Calu3 (cell line): ENCODE measurements at places on chromosomes 6 and 20.

- DNase-seq = peak; percentile 17
Observed at GRCh38 chr6:84597238-84597875, 167.0 kb downstream of the TBX18 start.

DNA sequence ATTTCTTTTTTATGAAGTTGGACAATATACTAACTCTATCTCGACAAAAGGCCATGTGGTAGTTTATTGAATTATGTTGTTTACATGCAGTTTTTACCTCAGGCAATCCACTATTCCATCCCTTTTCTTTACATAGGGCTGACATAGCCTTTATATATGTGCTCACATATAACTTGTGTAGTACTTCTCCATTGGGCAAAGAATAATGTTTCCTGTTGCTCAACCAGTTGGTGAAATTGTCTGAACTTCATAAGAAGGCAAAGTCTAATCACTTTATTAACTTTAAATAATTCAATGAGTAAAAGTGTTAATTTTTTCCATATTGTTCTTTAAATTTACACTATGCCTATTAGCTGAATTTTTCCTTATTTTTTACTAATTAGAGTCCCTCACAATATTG is 1272.1 kb downstream of the EPHA7 start:
- DNase-seq = no peak

DNA sequence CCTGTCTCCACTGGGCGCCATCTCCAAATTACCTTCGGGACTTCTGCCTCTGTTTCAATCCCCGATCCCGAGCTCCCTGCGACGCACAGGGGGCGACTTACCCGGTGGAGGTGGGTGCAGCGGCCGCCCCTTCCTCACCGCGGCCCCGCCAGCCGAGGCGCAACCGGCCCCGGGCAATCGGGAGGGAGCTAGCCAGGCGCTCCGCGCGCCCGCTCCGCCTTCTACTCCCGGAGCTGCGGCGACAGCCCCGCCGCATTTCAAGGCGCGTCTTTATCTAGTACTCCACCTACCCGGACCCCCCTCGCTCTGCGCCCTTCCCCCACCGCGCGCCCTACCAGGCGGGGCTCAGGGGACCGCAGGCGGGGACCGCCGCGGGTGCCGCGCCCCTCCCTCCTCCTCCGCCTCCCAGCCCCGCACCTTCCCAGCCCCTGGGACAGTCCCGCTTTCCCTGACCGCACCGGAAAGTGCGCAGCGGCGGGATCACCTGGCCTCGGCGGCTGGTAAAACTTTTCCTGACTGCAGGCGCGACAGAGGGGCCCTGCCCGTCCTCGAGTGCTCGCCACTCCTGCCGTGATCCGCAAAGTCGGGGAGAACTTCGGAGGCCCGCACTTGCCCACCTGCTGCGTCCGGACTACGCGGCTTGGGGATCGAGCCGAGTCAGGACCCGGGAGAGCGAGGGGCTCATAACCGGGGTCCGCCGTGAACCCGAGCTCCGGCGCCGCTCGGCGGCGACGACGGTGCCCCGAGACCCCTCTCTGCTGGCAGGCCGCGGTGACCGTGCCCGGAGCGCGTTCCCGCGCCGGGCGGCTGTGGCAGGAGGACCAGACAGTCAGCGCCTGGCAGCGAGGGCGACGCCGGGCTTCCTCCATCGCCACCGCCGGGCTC is 8.0 kb upstream of the NKX2-2 start:
- DNase-seq = no peak

DNA sequence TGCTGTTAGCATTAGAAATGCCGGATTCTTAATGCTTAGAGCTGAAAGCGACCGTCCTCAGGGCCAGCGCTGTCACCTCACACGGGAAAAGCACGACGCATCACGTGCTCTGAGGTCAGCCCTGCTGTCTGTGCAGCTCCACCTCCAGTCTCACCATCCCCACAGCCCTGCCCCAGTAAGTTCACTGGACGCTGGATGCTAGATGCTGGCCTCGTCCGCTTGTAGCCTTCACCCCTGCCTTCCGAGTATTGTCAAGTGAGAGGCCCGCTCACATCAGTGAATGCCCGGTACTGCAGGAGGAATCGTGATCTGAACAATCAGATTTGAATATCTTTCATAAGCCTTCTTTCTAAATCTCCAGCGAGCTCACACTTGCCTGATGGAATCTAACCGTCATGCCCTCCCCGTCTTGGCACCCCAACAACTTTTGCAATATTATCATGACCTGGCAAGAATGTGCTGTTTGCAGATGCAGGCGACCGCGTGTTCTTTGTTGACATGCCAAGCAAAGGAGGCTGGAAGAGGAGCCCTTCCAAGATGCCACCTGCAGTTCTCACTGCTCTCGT is 64.9 kb downstream of the DLL1 start:
- no peak for DNase-seq

GRCh38 chr6:15341311-15342001 is 95.6 kb downstream of the JARID2 start:
- peak; percentile 21 for DNase-seq

DNA sequence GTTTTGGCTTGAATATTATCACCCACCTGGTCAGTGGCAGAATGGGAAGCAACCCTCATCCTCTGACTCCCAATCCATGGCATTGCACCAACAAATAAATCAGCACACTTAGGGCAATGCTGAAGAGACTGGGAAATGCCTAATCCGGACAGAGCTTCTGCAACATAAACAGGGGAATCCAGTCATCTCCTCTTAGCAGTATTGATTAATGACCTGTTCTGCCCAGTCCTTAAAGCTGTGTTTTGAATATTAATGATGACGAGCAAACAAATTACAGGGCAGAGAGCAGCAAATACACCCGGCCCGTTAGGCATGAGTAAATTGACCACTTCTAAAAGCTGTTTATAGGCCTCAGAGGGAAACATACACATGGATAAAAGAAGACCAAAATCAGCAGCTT is 77.0 kb upstream of the B3GAT2 start:
- DNase-seq = no peak

DNA sequence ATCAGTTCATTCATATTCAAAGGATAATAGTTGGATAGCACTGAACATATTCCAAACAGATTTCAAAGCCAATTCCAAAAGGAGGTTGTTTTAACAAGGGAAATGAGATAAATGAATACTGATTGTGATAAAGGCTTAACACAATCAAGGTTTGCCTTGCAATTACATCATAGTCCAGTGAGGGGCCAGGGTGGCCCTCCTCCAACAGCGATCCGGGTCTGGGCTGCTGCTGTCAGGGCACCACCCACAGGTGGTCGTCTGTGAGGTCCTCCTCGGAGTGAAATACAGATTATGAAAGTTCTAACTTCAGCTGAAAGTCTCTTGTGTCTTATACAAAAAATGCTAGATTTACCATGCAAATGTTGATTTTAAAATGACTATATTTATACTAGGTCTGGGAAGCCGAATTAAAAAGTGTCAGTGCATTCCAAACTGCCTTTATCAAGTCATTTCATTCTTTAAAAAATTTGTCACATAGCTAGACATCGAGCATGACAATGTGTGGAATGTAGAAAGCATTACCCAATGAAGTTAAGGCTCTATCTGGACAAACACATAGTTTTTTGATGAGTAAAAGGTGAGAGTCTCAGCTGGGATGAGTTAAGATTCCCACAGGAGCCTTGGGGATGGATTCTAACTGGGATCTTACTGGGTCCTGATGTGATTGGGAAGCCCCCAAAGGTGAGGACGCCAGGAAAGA is 65.9 kb upstream of the SLC22A23 start:
- DNase-seq = no peak

GRCh38 chr6:169273511-169273910 is 19.9 kb upstream of the THBS2 start:
- no peak for DNase-seq

DNA sequence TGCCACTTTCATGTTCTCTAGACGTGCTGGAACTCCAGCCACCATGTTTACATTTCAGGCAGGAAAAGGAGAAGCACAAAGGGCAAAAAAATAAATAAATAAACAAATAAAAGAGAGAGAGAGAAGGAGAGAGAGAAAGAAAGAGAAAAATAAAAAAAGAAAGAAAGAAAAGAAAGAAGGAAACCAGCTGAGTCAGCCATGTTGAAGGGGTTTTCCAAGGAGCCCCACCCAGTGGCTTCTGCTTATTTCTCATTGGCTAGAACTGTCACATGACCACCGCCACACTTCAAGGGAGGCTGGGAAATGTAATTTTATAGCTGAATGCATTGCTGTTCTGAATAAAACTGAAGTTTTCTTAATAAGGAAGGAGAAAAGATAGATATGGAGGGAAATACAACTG is 71.1 kb downstream of the BFSP1 start:
- no peak for DNase-seq

DNA sequence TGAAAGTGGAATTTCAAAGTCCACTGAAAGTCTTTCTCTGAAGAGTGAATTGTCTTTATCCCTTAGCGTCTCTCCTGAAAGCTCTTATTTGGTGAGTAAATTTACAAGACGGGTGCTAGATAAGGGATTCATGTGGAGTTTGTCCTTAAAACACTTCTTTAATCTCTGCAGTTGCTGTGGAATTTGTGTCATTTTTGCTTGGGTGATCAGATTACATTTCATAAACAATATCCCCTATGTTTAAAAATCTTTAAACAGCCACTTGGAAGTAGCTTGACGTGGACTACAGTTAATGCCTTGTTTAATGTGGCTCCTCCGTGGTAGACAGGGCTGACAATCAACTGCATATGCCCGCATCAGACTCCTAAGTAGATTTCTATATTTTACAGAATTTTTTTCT is 175.4 kb upstream of the ZNF217 start:
- DNase-seq = no peak

GRCh38 chr6:4901386-4902061 is 102.3 kb downstream of the RPP40 start:
- DNase-seq = no peak

DNA sequence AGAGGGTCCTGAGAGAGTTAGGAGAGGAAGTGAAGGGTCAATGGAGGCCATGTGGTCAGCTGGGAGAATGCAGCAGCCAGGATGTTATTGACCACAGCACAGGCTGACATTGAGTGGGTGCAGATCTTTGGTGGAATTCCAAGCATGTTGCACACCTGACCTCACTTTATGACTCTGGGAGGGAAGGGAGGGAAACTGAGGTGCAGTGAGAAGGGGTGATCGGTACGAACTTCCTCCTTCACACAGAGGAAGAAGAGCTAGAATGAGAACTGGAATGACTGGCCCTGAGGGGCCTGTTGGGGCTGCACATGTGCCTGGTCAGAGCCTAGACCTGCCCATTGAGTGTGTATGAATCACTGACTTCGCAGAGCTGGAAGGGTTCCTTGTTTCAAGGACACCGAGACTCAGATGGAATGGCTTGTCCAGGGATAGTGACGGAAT is 9.8 kb downstream of the FAM83D start:
- DNase-seq = no peak

GRCh38 chr6:108452711-108453195 is 108.0 kb upstream of the FOXO3 start:
- DNase-seq = no peak

DNA sequence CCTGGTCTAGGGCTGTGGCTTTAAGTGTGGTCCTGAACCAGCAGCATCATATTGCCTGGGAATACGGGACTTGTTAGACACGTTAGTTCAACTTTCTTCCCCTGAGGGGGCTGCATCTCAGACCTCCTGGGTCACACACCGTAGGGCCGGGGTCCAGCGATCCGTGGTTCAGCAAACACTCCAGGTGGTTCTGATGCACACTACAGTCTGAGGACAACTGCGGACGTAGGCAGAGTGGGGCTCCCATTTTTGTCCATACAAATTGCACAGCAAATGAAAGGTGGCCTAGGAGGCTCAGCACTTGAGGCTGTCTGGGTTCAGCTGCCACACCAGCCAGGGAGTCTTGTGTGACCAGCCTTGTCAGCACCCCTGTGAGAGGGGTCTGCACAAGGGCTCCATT is 233.1 kb downstream of the QKI start:
- no peak for DNase-seq

GRCh38 chr20:9225879-9226278 is 157.0 kb downstream of the PLCB4 start:
- no peak for DNase-seq

- no peak for DNase-seq
Observed at GRCh38 chr20:59591061-59591460, 13.3 kb upstream of the PHACTR3 start.

GRCh38 chr6:134882426-134883038 is 67.4 kb downstream of the ALDH8A1 start:
- DNase-seq = peak; percentile 55

- no peak for DNase-seq
Observed at GRCh38 chr20:41411391-41411847, 44.8 kb upstream of the EMILIN3 start.

DNA sequence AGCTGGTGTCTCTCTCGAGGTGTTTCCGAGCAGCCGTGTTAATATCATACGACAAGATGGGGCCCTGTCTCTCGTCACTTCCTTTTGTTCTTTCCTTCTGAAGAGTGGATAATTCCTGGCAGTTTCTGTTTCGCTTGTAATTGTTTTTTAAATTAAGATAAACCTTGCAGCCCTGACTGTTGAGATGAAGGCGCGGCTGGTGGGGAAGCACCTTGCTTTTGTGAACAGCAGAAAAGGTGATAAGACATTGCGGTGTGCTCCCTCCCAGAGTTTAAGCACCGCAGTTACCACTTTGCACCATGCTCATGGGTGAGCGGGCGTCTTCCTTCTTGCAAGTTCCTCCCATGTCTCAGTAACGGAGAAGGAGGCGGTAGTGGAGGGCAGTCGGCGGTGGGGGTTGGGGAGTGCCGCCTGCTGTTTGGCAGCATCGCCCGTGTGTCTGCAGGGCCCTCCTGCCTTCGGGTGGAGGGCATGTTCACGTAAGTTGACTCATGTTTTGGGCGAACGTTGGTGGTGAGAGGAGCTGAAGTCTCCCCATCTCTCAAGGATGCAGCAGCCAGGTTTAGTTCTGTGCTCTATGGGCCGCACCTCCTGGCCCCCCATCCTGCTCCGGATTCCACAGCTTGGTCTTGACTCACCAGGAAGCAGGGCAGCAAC is 345.9 kb downstream of the TAF4 start:
- DNase-seq = no peak

DNA sequence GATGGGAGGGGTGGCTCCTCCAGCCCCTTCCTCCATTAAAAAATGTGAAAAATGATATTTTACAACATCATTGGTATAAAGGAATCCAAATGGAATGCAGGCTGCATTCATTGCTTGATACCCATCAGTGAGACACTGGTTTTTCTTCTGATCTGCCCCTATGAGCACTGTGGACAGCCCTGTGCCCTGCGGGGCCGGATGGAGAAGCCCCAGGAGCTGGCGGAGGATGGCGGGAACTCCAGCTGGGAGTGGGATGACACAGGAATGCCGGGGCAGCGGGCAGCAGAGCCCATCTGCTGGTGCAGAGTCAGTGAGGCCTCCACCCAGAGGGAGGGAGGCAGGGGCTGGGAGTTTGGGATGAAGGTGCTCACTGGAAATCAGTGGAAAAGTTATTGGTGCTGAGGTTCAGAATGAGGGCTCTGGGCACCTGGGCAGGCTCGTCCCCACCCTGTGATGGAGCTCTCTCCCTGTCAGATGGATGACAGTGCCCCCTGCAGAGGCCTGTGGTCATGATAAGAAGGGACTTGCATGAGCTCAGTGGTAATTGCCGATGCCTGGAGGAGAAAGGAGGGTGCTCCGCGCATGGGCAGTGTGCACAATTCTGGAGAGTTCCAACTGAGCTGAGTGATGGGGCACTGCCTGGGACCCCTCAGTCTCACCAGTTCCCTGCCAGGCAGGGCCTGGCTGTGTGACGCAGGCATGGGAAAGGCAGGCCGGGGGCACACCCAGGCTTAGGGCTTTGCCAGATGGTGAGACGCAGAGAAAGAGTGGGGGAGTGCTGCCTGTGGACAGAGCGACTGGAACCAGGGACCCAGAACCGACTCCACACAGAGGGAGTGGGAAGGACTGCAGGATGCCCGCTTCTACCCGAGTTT is 23.2 kb downstream of the CTCFL start:
- no peak for DNase-seq
